ENCODE measurements at places on chromosomes 16 and 17.
A peak's percentile ranks its signal among the peaks of the same experiment; 100 is the strongest.

- DNase-seq = no peak
These were observed 5.0 kb downstream of the TSPAN10 start for GRCh38 chr17:81641825-81642489.

DNA sequence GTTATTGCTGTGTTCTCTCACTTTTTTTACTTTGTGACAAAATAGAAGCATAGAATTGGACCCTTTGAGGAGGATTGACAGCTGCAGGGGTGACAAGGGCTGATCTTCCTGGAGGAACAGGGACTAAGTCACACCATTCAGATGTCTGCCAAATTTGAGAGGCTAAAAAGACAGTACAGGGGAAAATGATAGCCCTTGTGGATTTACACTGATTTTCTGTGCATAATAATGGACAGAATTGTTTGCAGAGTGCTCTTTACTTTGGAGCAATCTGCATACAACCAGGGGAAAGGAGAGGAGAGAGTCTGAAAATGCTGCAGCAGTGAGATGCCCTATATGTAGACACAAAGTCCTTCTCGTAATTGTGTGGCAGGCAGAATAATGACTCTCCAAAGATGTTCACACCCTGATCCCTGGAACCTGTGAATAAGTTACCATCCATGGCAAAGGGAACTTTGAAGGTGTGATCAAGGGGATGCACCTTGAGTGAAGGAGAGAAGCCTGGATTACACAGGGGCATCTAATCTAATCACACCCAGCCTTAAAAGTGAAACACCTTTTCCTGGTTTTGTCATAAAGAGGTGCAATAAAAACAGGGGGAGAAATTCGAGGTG, 221.4 kb upstream of the CPHXL start:
- DNase-seq = no peak

DNA sequence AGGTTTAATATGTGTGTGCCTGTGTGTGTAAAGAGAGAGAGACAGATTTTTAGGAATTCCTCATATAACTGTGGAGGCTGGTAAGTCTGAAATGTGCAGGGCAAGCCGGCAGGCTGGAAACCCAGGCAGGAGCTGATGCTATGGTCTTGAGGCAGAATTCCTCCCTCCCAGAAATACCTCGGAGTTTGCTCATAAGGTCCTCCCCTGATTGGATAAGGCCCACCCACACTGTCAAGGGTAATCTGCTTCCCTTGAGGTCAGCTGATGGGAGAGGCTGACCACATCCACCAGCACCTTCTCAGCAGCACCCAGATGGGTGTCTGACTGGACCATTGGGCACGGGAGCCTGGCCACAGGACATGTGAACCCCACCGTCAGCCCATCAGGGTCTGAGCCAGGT, 42.4 kb downstream of the C16orf95 start:
- no peak for DNase-seq

GRCh38 chr17:7880076-7880868, 8.3 kb upstream of the CHD3 start:
- no peak for DNase-seq

GRCh38 chr17:36941265-36942010, 4.2 kb downstream of the LHX1 start:
- no peak for DNase-seq

DNA sequence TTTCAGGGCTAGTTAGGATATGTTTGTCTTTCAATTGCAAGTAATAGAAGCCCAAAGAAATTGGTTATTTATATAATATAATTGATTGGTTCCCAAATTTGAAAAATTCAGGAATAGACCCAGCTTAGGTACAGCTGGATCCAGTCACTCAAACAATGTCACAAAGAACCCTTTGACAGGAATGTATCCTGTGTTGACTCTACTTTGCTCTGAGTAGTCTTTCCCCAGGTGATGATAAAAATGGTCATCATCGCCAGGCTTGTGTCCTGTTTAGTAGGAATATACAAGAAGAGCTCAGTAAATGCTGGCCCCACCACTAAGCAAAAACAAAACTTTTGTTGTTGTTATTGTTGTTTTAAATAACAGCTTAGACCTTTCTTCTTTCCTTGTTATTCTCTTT, 35.0 kb downstream of the MAPT start:
- DNase-seq = no peak

GRCh38 chr17:34382621-34383124, 19.6 kb upstream of the CCL1 start:
- no peak for DNase-seq

- DNase-seq = no peak
These were observed 2.5 kb downstream of the DHX33 start for GRCh38 chr17:5466295-5466694.

DNA sequence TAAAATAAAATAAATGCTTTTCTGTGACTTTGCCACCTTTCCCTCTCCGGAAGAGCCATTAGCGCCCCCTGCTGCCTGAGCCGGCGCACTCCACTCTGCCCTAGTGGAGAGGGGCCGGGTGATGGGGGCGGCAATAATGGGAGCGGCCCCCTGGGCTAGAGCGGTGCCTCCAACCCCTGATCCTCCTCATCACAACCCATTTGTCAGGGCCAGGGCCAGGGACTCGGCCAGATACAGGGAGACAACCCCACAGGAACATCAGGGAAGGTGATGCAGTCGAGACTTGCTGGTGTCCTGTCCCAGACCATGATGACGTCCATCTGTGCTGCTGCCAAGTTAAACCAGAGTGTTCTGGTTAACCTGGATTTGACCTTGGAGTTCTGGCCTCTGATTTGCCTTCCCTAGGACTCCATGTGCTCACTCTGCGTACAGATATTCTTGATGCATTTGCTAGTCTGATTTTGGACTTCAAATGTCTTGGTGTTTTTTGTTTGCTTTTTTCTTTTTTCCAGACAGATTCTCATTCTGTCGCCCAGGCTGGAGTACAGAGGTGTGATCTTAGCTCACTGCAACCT, 46.1 kb upstream of the BPTF start:
- DNase-seq = no peak

- DNase-seq = no peak
These were observed 825 bp downstream of the METTL9 start for GRCh38 chr16:21600031-21600773.

DNA sequence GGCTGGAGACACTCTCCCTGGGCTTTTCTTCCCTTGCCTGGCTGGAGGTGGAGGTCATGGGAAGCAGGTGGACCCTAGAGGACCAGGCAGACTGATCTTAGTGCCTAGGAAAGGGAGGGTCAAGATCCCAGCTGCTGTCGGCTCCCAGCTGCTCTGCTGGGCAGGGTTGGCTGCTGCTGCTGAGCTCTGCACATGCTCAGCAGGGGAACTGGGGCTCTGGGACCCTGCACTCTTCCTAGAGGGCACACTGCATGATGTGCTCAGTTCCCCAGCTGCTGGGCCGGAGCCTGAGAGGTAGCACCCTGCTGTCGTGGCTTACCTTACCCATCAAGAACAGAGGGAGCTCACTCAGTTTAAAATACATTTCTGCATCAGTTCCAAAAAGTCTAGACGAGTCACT, 34.3 kb downstream of the VAC14 start:
- DNase-seq = no peak

DNA sequence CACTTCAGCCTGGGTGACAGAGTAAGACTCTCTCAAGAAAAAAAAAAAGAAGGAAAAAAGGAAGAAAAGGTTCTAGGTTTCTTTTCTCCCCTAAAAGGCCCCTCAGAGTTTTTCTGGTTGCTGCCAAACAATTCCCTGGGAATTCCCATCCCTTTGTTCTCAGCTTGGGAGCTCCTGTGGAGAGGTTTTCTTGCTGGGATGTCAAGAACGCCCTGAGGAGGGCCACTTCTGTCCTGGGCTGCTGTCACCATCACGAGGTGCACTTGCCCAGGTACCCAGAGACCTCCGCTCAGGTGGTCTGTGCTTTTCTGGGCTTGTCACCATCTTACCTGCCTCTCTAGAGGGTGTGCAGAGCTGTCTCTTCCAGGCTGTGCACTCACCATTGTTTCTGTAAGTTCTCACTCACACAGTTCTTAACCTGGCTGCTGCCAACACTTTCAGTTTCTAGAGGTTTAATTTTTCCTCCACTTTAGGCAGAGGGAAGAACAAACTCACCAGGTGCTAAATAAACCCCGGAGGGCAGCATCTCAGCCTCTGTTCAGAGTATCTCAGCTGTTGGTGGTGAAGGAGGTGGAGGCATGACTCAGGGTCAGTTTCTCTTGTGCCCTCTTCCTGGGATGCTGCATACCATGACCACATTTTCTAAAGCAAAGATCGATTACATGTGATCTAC, 2.4 kb upstream of the COX6A2 start:
- no peak for DNase-seq

GRCh38 chr17:82961366-82962162, 117.8 kb upstream of the METRNL start:
- DNase-seq = no peak

- DNase-seq = no peak
These were observed 55.7 kb downstream of the SOX9 start for GRCh38 chr17:72176516-72176851.

DNA sequence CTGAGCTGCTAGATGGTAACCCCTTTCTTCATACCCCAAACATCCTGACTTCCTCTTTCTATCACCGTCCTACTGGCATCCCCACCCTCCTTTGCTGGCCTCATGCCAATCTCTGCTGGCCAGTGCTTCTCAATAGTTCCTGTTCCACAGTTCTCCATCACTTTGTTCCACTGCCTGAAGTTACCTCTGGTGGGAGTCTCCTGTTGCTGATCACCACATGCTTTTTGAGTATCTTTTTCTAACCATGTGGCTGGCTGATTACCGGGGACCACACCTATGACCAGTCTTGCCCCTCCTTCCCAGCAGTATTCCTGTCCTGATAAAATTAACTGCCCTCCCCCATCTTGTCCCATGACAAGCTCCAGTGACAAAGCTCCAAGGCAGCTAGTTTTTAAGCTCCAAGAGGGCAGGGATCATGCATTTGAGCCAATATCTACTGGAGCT, 380.4 kb upstream of the CCL2 start:
- DNase-seq = no peak

GRCh38 chr17:62692159-62692651, 64.7 kb downstream of the MRC2 start:
- no peak for DNase-seq

DNA sequence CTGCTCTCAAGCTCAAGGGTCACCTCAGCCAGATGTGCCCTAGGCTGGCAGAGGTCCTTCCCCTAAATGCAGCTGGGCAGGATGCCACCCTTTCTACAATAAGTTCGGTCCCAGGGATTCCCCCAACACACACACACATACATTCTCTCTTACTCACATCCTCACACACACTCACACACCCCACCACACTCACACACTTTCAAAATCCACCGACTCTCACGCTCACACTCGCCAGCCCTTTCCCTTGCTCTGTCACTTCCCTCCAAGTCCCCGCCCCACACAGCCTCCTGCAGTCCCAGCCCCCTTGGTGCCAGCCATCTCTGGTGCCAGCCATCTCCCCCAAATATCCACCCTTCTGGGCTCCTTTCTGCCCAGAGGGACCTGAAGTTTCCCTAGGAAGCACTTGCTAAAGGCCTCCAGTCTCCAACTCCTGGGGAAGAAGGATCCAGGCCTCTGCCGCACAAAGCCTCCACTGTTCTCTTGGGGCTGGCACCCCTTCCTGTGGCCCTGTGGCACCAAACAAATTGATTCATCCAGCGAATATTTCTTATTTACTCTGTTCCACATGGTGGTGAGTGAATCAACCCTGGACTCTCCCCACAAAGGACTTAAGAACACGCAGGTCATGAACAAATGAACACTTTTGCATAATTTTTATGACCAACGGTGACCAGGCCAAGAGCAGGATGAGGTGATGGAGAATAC, 3.8 kb upstream of the USP36 start:
- DNase-seq = no peak

- DNase-seq = no peak
These were observed 5.3 kb upstream of the NTN3 start for GRCh38 chr16:2465653-2466415.

GRCh38 chr17:9512323-9513168, 63.1 kb downstream of the STX8 start:
- DNase-seq = no peak

- peak; percentile 66 for DNase-seq
These were observed 1.9 kb downstream of the SLC16A3 start for GRCh38 chr17:82230609-82231311.

- no peak for DNase-seq
These were observed 39.6 kb downstream of the PKD1 start for GRCh38 chr16:2095918-2096582.

GRCh38 chr17:30278032-30278431, 13.7 kb downstream of the BLMH start:
- DNase-seq = peak; percentile 4

- no peak for DNase-seq
These were observed 8.9 kb downstream of the DUS2 start for GRCh38 chr16:68031951-68032350.

GRCh38 chr17:57747221-57748017, 2.3 kb upstream of the CCDC182 start:
- peak; percentile 35 for DNase-seq

GRCh38 chr17:79775632-79776031, 2.3 kb upstream of the CBX2 start:
- no peak for DNase-seq

- DNase-seq = no peak
These were observed 18.0 kb upstream of the BRD7 start for GRCh38 chr16:50386774-50387173.

DNA sequence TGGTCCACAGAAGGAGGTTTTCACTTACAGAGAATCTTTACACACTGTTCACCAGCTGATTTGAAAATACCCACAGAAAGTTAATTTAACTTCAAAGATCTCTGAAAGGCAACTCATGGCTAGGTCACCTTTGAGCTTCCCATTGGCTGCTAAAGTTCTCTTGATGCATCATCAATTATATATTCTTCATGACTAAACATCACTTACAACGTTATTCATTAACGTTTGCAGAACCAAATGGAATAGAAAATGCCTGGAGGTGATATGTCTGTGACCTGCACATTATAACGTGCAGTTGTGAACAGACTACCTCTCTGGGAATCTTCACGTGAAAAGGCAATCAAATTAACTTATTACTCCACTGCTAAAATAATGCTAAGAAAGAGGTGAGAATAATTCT, 238.5 kb downstream of the ZFHX3 start:
- no peak for DNase-seq

GRCh38 chr17:45248132-45248957, 13.5 kb downstream of the SPATA32 start:
- no peak for DNase-seq

- DNase-seq = no peak
These were observed 128.9 kb downstream of the BRIP1 start for GRCh38 chr17:61734466-61734865.

- no peak for DNase-seq
These were observed 13.2 kb downstream of the CNTNAP1 start for GRCh38 chr17:42695500-42695899.

All from AG09319 (cell line).